ENCODE measurements at places on chromosomes 5 and 9. TPM values are rescaled to one million over a fixed set of nuclear protein-coding genes. Genes with fewer than 3 reads are reported as not detected.

Gene SPINK6
- not detected for polyA plus RNA-seq

Gene NME5
- not detected for polyA plus RNA-seq

DNA sequence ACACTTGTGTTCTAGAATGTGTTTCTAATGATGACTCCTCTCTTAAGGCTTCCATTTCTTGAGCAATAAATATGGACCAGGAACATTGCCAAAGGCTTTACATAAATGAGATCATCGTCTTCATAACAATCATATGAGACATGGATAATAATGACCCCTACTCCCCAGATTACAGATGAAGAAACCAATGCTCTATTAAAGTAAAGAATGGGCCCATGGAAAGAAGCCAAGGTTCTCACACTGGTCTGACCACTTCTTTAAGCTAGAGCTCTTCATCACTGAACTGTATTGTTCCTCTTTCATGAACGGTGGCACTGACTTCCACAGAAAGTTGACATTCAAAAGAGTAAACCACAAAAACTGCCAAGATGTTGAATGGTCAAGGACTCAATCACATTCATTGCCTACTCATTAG, 65.3 kb downstream of the MARCHF3 start:
- no peak overlapping the region for H3K27ac ChIP-seq
- no peak for DNase-seq
- no peak overlapping the region for H3K4me3 ChIP-seq
- H3K36me3 ChIP-seq = no peaks in the 10 kb centered on the region
- H3K4me1 ChIP-seq = no peaks in the 10 kb centered on the region

GRCh38 chr5:160119905-160120266, 636 bp upstream of the PWWP2A start:
- H3K27me3 ChIP-seq = no peaks in the 10 kb centered on the region
- no peaks in the 10 kb centered on the region for H3K36me3 ChIP-seq
- H3K4me1 ChIP-seq = peaks cover 8% of the 10 kb centered on the region
- H3K27ac ChIP-seq = no peak overlapping the region
- peak overlapping the region; percentile 70 for H3K4me3 ChIP-seq

GRCh38 chr5:176355400-176356178, 6.0 kb downstream of the KIAA1191 start:
- peaks cover 67% of the 10 kb centered on the region for H3K36me3 ChIP-seq
- no peak for DNase-seq
- H3K27me3 ChIP-seq = no peaks in the 10 kb centered on the region
- H3K4me1 ChIP-seq = peaks cover 10% of the 10 kb centered on the region
- H3K4me3 ChIP-seq = no peak overlapping the region

GRCh38 chr5:6469836-6470235, 21.2 kb downstream of the UBE2QL1 start:
- H3K36me3 ChIP-seq = no peaks in the 10 kb centered on the region
- H3K4me3 ChIP-seq = no peak overlapping the region
- no peak overlapping the region for H3K27ac ChIP-seq

DNA sequence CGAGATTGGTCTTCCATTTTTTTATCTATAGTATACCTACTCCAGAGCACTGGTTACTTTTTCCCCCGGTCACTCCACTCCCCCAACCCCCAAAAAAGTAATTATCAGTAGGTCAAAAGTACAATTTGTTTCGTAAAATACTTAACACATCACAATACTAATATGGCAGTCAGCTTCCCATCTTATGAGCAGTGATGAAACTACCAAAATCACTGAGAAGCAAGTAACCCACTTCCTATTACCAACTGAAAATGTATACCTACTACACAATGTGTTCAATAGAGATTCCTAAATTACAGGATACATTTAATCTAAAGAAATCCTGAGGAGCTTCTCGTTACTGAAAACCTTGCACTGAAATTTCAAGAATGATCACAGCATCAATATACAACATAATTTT, 1.9 kb downstream of the CERT1 start:
- H3K27ac ChIP-seq = peak overlapping the region; percentile 79
- H3K4me3 ChIP-seq = peak overlapping the region; percentile 83
- no peaks in the 10 kb centered on the region for H3K36me3 ChIP-seq

DNA sequence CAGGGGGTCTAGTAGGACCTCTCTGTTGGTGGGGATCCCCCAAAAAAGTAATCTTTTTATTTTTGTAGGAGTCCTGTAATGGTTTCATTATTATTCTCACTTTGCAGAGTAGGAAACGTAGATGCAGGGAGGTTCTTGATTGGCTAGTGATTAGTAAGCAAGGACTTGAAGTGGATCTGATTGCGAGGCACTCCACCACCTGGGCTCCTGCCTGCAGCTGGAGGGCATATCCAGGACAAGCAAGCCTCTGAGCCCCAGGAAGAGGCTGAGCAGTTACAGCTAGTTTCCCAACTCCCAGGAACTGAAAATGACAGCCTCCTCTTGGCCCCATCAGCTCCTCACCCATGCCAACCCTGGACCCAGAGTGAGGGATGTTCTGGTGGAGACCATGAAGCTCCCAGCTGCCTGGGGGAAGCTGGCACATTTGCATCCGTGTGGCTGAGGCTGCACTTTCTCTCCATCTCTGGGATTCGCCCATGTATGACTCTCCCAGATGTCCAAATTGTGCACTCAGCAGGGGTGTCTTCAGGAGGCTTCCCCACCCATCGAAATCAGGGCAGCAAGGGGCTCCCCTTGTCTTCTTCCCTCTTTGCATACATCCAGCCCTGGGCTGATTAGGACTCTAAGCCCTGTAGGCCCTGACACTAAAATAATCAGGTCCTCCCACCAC, 10.2 kb downstream of the KCNIP1 start:
- no peak overlapping the region for H3K27ac ChIP-seq
- no peak for DNase-seq
- H3K27me3 ChIP-seq = no peaks in the 10 kb centered on the region
- H3K36me3 ChIP-seq = no peaks in the 10 kb centered on the region
- no peak overlapping the region for H3K4me3 ChIP-seq

- no peak for DNase-seq
- H3K27me3 ChIP-seq = no peaks in the 10 kb centered on the region
- H3K4me3 ChIP-seq = no peak overlapping the region
- H3K27ac ChIP-seq = no peak overlapping the region
- H3K36me3 ChIP-seq = no peaks in the 10 kb centered on the region
Observed at GRCh38 chr5:133926489-133927299, 41.7 kb downstream of the C5orf15 start.

DNA sequence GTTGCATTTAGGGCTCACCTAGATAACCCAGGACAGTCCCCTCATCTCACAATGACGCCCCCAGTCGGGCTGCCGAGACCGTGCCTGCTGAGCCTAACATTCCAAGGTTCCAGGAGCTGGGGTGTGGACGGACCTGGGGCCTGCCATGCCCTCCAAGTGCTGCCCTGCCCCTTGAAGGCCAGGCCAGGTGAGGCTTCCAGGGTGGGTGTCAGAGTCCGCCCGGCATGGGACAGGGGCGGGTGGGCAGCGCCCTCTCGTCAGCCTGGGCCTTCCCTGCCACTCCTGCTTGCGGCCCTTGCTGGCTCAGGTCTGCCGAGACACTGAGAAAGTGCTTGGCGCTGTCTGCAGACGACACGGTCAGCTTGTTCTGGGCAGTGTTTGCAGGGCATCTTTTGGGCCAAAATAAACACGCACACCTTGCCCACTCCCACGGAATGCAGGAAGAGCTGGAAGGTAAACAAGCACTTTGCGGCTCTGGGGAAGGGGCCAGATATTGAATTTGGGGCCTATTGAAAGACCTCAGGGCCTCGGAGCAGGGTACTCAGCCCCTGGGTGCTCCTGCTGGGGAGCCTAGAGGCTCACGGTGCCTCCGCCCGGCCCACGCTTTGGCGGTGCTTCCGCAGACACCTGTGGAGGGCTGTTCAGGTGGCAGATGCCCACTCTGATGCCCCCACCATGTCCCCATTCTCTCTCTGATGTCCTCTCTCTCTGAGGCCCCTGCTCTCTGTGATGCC, 4.2 kb upstream of the SCGB3A1 start:
- no peaks in the 10 kb centered on the region for H3K27me3 ChIP-seq
- no peak overlapping the region for H3K27ac ChIP-seq
- DNase-seq = no peak
- no peaks in the 10 kb centered on the region for H3K36me3 ChIP-seq
